ENCODE measurements at places on chromosomes 13 and 19. TPM values are rescaled to one million over a fixed set of nuclear protein-coding genes. Genes with fewer than 3 reads are reported as not detected.

The OR7G1 gene
- total RNA-seq, result not detected

The SWSAP1 gene
- 0.43 TPM for total RNA-seq

The ZNF382 gene
- total RNA-seq, result 7.7 TPM

The ZNF829 gene
- 5.6 TPM for total RNA-seq

The SSC5D gene
- total RNA-seq, result 23.4 TPM

The ICAM1 gene
- 33.3 TPM for total RNA-seq

The SIAH3 gene
- not detected for total RNA-seq

The PGLYRP2 gene
- total RNA-seq, result not detected

The ZNF229 gene
- 13.3 TPM for total RNA-seq

The CYP2A6 gene
- total RNA-seq, result 0.22 TPM

The RNF113B gene
- not detected for total RNA-seq

The PDX1 gene
- not detected for total RNA-seq

The RFPL4AL1 gene
- not detected for total RNA-seq

The DIAPH3 gene
- total RNA-seq, result 35.7 TPM

The YJEFN3 gene
- total RNA-seq, result 0.65 TPM

The TEX29 gene
- not detected for total RNA-seq

The HIPK4 gene
- 0.39 TPM for total RNA-seq

The ZNF667 gene
- total RNA-seq, result 7.2 TPM

The CBARP gene
- total RNA-seq, result 3.6 TPM

The SERTAD3 gene
- 24.2 TPM for total RNA-seq

The ZNF460 gene
- 69.6 TPM for total RNA-seq

The ERICH6B gene
- total RNA-seq, result not detected

The FAM216B gene
- not detected for total RNA-seq

The LRRC63 gene
- not detected for total RNA-seq

The TNFSF9 gene
- 5.4 TPM for total RNA-seq

The ACER1 gene
- not detected for total RNA-seq

The ZNF536 gene
- total RNA-seq, result not detected

The LILRA1 gene
- not detected for total RNA-seq

The CD79A gene
- total RNA-seq, result not detected

The CAPS gene
- total RNA-seq, result 28.1 TPM

The NKPD1 gene
- total RNA-seq, result not detected

The ZNF583 gene
- total RNA-seq, result 13.5 TPM

The SIN3B gene
- 27.8 TPM for total RNA-seq

The ZNF560 gene
- total RNA-seq, result 0.39 TPM

The SELENOV gene
- not detected for total RNA-seq

The KLHL1 gene
- not detected for total RNA-seq

The RCBTB1 gene
- 20.9 TPM for total RNA-seq
